ENCODE measurements at places on chromosomes 11 and 22. TPM values are rescaled to one million over a fixed set of nuclear protein-coding genes. Genes with fewer than 3 reads are reported as not detected.

DNA sequence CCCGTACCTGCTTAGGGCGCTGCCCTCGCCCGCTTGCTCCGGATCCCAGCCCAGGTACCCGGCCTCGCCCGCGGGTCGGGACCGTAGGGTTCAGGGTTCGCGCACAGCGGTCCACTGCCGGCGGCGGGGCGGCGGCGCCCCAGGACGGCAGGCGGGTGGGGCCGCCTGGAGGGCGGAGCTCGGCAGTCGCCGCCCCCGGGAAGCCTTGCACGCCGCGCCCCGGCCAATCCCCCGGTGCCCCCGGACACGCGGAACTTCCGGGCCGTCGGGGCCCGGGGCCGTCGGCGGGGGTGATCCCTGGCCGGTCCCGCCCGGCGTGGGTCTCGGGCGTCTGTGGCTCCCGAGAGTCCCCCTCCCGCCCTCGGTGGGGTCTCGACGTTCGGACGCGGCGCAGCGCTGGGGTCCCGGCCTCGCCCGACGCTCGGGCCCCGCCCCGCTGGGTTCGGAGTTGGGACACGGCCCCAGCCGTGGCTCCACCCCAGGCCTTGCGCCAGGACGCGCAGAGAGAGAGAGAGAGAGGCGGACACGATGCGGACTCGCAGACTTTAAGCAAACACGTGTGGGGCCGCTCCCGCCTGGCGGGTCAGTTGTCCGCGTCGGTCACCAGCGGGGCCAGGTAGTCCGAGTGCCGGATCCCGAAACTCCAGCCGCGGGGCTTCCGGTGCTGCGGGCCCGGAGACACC lies at the start of gene TYMP:
TSS of gene TYMP (minus strand) at position 116 of the 683 bp plus-strand sequence. CDS start 303 bp downstream, outside the sequence.
- peak; percentile 89 for DNase-seq

DNA sequence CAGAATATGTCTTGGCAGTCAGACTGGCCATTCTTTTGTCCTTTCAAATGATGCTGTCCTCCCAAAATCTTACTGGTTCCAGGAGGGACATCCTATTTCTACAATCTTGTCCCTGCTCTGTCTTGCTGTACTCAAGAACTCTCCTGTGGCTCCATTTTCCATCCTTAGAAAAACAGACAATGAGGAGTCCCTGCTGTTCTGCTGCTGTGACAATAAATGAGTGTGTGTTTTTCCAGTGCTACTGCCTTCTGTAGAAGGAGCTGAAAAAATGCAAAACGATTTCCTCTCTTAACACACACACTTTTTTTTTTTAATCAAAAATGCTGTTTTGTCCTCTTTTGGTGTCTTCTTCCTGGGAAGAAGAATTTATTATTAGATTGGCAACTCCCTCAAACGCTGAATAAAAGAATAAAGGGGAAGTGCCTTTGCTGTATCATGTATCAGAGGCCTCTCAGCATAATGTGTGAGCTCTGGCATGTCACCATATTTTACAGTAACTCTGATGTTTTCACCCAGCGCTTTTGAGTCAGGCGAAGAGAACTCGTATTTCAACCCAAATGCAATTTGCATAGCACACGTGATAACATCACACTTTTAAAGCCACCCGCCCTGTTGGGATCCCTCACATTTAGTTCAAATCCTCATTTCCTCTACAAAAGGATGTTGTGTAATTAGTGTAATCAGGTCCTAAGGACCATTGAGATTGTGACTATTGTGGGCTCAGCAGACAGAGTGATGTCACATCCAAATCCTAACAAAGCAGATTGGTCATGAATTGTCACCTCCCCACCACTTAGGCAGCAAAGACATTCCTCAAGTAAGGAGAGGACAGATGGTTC lies 496.0 kb upstream of the LARGE1 start:
- DNase-seq, result no peak

DNA sequence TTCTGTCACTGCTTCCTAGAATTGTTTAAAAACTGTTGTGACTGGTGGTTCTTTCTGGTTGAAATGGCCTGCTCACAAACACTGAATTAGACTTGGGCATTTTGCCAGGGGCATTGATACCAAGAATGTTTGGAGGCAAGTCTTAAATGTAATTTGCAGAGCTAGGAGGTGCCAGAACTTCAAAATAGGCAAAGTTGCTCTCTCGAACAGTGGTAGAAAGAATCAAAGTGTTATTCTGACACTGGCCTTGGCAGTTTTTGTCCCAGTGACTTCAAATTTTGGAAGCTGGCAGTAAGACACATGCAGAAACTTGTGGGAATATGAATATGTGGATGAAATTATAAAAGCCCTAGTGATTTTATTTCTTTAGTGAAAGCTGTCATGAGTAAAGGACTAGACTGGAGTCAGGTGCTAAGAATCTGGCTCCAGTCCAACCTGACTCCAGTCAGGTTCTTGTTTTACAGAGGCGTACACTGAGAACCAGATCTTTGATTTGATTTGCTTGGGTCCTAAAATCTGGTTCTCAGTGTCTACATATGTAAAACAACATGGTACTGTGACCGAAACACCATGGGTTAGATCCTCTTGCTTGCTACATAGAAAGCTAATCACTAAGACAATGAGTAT lies 20.9 kb downstream of the SVIP start:
- DNase-seq, result no peak

PTGDR2 gene
- total RNA-seq, result under 0.01 TPM

DNA sequence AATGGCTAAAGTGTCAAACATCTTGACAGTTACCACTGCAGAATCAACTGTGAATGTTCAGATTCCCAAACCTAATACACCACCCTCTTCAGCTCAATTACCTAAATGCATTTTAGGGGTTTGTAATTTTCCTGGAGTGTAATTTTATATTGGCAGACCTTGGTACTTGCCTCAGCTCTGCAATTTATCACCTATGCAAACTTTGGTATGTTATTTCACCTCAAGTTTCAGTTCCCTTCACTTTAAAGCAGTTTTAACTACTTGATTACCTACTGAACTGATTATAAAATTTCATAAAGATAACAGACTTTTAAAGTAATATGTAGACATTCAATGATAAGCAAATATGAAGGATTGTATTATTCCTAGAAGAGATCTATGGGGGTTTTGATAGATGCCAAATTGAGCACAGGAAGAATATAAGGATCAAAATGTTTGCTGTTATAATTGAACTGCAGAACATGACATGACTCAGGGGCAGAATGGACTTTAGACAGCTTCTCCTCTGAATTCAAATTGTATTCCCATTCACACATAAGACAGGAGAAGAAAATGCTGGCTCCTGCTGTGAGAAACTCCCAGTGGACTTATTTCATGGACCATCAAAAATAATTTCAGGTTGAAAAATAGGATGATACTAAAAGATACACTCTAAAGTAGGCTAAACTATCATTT lies 491.5 kb upstream of the LUZP2 start:
- no peak for DNase-seq

DNA sequence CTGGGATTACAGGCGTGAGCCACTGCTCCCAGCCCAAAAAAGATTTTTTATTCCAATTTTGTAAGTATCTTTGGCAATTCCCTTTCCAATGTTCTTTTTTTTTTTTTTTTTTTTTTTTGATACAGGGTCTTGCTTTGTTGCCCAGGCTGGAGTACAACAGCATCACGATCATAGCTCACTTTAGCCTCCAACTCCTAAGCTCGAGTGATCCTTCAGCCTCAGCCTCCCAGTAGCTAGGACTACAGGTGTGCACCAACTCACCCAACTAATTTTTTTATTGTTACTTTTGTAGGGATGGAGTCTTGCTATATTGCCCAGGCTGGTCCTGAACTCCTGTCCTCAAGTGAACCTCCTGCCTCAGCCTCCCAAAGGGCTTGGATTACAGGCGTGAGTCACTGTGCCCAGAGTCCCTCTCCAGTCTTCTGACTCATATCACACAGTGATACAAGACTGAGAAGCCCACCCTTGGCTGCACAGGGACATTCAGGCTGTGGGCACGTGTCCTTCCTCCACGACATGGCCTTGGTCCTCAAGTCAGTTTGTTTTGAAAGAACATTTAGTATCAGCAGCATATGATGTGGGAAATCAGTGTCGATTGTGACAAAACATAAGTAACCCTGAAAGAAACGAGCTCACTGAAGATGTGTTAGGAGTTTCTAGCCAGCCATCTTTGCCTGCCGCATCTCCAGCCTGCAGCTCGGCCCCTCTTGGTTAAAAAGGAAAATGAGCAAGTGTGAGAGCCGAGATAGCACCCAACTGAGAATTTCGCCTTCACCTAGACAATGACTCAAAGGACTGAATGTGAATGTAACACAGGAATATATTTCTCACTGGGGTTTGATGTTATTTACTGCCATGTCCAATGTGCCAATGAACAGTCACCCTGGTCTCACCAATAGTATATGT lies 175.5 kb downstream of the MN1 start:
- DNase-seq, result no peak

GRCh38 chr11:87359401-87359800 lies 321.7 kb downstream of the TMEM135 start:
- no peak for DNase-seq

HBG1 gene
- not detected for total RNA-seq

DNA sequence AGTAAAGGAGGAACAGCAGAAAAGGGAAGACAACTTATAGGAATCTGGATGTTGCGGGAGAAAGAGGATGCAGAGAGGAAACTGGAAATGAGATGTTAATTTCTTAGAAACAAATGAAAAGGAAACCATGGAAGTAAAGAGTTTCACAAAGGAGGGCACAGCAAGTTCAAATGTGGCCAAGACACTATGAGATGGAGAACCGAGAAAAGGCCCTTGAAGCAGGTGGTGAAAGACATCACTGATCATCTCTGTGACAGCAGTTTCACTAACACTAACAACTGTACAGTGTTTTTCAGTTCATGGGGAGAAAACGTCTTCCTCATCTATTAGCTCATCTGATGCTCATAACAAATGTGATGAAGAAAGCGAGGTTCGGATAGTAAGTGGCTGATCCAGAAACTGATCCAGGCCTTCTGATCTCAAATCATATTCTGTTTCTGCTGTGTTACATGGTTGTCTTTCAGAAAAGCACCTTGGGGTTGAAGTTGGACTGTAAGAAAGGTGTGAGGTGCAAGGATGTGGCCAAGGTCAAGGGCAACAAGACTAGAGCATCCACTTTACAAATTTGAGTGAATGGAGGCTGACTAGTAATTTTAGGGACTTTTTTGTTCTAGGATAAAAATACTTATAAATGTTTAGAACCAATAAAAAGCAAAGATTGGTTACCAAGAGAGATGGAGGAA lies 492.1 kb upstream of the CADM1 start:
- no peak for DNase-seq

- DNase-seq, result no peak
Measured at GRCh38 chr11:106379712-106380111, 302.2 kb downstream of the AASDHPPT start.

NOX4 gene
- 5.2 TPM for total RNA-seq

- DNase-seq, result no peak
Measured at GRCh38 chr22:43537019-43537585, 125.3 kb downstream of the MPPED1 start.

DNA sequence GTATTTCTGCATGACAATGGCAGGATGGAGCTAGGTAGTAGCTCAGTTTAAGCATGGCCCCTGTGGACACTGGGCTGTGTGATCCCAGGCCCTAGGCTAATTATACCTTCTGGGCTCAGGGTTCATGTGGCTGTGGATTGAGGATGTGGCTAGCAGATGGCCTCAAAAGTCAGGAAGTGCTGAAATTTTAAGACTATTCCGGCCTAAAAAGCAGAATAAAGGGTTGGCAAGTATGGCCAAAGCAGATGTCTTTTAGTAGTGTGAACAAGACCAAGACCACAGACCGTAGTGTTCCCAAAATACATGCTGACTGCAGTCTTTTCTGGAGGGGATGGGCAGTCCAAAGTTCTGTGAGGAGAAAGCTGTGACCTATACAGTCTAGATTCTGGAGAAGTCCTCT lies 115.7 kb upstream of the RAG2 start:
- DNase-seq, result no peak

GRCh38 chr11:114178656-114179055 lies 117.5 kb upstream of the NNMT start:
- no peak for DNase-seq

PIWIL4 gene
- total RNA-seq, result 0.86 TPM

TYMP gene
- 21.6 TPM for total RNA-seq

- no peak for DNase-seq
Measured at GRCh38 chr11:18729426-18729825, 3.4 kb upstream of the IGSF22 start.

GGA1 gene
- total RNA-seq, result 39.0 TPM

SCARF2 gene
- total RNA-seq, result 15.5 TPM

- no peak for DNase-seq
Measured at GRCh38 chr11:133339495-133340140, 192.7 kb downstream of the OPCML start.

TRIM49 gene
- not detected for total RNA-seq

ADAMTS15 gene
- total RNA-seq, result 2.2 TPM

GRCh38 chr11:100855466-100856067 lies 168.5 kb downstream of the ARHGAP42 start:
- DNase-seq, result peak; percentile 80

SH3BP1 gene
- total RNA-seq, result 9.0 TPM

TMEM25 gene
- 25.8 TPM for total RNA-seq

- no peak for DNase-seq
Measured at GRCh38 chr11:778976-779954, 2.0 kb upstream of the GATD1 start.

DNA sequence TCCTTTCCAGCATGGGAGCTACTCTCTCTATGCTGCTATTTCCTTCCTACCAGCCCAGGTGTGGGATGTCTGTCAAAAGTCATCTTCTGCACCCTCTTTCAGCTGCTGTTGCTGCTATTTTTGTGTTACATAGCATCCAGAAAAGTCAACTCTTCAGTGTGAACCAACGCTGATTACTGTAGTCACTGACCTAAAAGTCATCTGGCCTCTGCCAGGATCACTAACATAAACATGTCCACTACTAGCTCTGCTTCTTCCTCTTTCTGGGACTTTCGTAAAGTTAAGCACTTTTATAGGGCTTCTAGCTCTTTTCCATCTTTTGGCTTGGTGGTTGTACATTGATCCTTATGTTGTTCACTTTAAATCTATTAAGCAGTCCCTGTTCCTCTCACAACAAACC lies 90.2 kb upstream of the CARD18 start:
- peak; percentile 58 for DNase-seq

SCT gene
- total RNA-seq, result not detected

DNA sequence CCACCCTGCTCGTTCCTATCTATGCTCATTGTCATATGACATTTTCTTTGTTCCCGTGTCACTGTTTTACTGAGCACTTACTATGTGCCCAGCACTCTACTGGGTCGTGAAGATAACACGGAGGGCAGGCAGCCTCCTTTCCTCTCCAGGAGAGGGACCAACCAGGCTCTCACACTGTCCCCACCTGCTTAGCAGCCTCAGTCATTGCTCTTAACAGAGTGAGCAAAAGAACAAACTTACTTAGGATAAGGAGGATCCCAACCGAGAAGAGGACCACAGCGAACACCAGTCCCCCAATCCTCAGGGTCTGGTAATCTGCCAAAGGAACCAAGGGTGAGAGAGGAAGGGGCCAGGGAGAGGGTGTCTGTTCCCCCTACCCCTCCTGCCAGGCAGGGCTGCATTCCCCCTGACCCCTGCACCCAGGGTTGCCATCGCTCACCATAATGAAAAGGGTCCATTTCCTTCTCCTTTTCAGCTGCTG lies 17.0 kb upstream of the FXYD2 start:
- DNase-seq, result no peak
